ENCODE measurements at places on chromosomes 12 and 14.

DNA sequence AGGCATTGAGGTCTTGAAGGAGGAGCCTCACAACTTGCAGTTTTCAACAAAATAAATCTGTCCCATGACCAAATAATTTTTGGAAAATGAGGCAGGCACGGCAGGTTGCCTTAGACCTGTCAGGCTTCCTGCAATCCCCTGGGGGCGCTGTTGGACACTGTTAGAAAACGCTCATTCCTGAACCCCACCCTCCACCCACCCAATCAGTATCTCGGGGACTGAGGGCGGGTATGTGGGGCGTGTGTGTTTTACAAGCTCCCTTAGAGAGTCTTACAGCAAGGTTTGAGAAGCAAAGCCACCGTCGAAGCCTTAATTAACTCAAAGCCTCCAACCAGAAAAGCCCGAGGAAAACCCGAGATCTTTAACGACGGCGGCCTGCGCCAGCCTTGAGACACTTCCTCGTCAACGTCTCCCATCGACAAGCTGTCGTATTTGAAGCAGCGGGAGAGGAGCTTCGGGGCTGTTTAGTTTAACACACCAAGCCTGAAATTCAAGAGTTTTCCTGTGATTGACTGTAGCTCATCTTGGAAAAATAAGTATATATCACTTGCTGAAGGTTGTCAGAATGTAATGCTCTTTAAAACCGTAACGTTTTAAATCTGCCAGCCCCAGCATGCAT lies 123.0 kb downstream of the GLT1D1 start:
- no peak for DNase-seq

DNA sequence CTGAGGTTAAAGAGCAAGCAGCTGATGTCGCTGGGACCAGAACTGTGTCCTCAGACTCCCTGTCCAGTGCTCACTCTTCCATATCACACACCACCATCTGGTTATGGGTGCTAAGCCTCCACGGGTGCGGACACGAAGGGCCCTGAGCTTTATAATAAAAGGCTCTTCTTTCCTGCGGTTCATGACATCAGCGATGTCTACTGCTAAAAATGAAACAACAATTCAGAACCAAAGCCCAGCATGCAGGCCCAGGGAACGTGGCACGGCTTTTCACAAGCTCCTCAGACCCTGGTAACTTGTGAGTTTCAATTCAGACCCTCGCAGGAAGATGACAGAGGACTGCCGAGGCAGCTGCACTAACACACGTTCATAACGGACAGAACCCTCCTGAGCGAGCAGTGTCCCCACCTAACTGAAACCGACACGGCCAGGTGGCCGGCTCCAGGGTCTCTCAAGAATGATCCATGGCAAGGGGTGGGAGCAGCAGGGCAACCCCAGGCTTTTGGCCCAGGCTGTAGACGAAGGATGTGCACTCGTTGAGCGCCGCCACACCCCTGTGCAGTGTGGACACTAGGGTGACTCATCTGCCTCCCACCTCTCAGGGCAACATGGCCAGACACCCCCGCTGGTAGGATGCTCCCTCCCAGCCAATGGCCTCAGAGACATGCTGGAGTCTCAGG lies 180.3 kb downstream of the CALM1 start:
- no peak for DNase-seq

DNA sequence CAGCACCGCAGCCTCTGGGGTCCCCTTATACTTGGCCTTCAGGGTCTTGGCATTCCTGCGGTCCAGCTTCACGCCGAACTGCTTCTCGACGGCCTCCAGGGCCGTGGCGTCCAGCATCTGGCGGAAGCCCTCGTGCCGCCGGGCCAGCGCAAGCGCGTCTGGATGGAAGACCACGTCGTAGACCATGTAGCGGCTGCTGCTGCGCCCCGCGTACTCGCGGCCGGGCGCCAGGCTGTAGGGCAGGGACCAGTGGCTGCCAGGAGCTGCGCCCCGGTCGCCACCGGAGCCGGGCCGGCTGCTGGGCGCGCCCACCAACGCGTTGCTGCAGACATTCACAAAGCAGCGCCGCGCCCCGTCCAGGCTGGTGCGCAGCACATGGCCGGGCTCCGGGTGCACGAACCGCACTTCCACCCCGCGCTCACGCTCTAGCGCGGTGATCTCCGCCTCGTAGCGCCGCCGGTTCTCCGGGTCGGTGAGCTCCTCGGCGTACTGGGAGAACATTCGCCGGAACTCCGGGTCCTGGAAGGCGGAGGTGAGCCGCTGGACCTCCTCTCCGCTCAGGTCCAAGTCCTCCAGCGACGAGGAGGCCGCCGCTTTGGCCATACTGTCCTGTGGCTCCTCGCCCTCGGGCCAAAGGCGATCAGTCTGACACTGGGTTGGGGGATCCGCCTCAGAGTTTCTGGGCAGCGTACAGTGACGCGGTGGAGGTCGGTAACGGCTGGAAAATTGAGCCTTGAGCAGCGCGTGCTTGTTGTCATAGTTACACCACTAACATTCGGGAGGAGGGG lies at the start of gene DNAAF2:
Gene DNAAF2 (minus strand): TSS at position 698 of the 788 bp plus-strand sequence. CDS start 95 bp downstream, at position 603.
- peak; percentile 36 for DNase-seq

GRCh38 chr12:81968421-81968820 lies 209.3 kb upstream of the PPFIA2 start:
- DNase-seq: peak; percentile 55

GRCh38 chr14:87894920-87895319 lies 98.1 kb downstream of the GALC start:
- no peak for DNase-seq

- DNase-seq: no peak
Observed at GRCh38 chr14:89681086-89682018, 264.3 kb upstream of the FOXN3 start.

- DNase-seq: no peak
Observed at GRCh38 chr12:122875590-122876220, 20.2 kb downstream of the VPS37B start.

DNA sequence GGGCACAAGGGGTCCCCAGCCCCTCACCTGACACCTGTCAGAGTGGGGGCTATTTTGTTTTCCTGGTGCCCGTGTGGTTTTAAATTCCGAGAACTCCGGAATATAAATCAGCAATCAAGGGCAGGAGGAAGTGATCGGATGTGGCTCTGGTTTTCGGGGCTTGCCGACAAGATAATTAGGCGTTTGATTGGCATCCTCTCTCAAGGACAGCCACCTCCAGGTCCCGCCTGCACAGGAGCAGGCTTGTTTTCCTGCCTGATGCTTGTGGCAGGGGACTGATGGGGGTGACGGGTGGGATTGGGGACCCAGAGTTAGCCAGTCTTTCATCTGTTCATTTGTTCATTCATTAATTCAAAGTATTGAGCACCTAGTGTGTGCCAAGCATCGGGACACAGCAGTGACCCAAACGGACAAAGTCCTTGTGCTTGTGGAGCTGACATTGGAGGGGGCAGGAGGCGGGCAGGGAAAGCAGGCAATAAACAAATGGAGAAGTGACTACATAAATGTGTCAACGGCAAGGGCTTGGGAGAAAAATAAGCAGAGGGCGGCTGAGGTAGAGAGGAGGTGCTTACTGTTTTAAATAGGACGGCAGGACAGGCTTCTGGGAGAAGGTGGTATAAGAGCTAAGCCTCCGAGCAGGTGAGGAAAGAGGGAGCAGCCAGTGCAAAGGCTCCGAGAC lies 166.5 kb downstream of the PHETA1 start:
- DNase-seq: no peak

DNA sequence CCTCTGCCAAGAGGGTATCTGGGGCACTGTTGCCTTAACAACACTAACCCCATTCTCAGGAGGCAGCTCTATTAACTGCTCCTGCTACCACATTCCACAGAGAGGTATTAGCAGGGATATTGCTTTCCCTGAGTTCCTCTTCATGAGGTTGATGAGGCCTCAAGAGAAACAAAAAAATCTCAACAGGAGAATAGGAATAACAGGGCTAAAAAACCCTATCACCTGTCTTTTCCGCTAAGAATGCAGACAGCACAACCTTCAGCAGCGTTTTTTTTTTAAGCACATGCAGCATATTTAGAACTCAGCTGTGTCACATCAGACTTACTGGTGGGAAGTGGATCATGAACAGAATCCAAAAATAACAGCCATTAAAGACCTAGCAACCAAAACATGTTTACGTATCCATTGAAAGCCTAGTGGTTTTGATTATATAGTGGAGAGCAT lies 29.2 kb downstream of the ATF7 start:
- DNase-seq: peak; percentile 74

DNA sequence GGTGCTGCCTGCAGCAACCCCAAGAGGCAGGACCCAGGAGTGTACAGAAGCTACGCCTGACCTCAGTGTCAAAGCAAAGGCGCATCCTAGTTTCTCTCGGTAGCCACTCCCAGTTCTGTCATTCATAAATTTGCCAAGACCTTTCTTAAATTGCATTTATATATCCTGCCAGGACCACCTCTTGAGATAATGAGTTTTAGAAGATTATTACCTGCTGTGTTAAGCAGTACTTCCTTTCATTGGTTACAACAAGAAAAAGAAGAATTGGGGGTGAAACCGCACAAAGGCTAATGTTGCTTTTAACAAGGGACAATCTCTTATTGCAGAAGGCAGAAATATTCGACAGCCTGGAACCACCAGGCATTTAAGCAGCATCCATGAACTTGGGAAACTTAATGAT lies 57.8 kb downstream of the CIT start:
- no peak for DNase-seq

GRCh38 chr12:27865421-27865820 lies 85.4 kb upstream of the MANSC4 start:
- DNase-seq: no peak

- no peak for DNase-seq
Observed at GRCh38 chr12:34605955-34606748, 583.9 kb downstream of the ALG10 start.

GRCh38 chr14:21894003-21894897 lies 220.6 kb upstream of the OR4E1 start:
- DNase-seq: no peak

DNA sequence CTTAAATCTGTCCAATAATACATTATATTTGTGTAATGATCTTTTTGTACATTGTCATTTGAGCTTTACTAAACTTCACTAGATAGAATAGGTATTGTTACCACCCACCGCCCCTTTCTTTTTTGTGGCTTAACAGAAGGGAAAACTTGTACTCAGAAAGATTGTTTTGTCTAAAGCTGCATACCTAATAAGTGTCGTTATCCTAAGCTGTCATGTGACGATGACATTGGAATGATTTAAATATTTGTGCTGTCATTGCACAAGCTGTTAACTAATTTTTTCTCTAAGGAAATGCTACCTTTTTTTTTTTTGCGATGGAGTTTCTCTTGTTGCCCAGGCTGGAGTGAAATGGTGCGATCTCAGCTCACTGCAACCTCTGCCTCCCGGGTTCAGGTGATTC lies 3.6 kb downstream of the DIP2B start:
- no peak for DNase-seq

- DNase-seq: no peak
Observed at GRCh38 chr14:50533241-50533705, 904 bp upstream of the MAP4K5 start.

DNA sequence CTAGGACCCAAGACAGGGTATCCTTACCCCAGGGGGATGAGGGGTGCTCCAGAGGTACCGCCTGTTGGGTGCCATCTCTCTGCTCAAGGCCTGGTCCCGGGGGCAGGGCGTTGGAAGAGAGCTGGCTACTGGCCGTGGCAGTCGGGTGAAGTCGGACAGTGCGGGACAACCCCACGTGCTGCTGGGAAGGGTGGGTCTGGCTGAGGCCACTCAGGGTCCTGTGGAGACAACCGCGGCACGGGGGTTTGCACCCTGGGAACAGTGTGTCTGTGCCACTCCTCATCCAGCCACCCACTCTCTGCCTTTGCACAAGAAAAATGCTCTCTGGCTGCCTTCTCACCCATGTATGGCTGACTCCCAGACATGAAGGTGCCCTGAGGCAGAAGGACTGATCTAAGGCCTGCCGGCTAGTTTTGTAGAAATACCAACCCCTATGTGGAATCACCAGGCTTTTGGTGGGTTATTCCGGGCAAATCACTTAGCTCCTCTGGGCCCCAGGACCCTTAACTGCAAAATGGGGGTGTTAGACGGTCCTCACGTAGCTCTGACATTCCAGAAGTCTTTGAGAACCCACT lies 56.5 kb downstream of the LTBP2 start:
- no peak for DNase-seq

GRCh38 chr14:86640288-86640687 lies 1110.3 kb downstream of the FLRT2 start:
- no peak for DNase-seq

DNA sequence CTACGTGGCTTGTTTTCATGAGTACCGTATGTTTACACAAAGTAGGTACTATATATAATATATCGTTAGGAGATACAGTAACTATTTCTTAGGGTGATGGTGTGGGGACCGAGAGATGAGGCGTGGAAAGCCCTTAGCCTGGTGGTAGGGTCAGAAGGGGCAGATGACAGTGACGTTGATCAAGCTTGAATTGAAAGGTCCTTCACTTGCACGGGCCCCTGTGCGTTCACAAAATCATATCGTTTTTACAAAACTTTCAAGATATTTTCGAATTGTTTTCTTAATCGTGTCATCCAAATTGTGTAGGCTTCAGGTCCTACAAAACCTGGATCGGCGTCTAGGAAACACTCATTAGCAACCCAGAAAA lies 881 bp upstream of the SOS2 start:
- DNase-seq: no peak

DNA sequence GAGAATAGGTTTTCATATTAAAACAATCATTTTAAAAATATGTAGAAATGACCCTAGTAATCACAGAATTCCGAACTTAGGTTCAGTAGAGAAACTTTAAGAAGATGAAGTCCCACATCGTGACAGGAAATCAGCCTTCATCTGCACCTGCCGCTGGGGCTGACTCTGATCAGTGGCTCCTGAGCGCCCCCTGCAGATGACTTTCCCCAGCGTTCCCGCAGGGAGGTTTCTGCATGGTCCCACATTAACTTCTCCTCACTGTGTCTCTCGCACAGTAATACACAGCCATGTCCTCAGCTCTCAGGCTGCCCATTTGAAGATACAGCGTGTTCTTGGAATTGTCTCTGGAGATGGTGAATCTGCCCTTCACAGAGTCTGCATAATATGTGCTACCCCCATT lies 1131.1 kb downstream of the TMEM121 start:
- peak; percentile 27 for DNase-seq

DNA sequence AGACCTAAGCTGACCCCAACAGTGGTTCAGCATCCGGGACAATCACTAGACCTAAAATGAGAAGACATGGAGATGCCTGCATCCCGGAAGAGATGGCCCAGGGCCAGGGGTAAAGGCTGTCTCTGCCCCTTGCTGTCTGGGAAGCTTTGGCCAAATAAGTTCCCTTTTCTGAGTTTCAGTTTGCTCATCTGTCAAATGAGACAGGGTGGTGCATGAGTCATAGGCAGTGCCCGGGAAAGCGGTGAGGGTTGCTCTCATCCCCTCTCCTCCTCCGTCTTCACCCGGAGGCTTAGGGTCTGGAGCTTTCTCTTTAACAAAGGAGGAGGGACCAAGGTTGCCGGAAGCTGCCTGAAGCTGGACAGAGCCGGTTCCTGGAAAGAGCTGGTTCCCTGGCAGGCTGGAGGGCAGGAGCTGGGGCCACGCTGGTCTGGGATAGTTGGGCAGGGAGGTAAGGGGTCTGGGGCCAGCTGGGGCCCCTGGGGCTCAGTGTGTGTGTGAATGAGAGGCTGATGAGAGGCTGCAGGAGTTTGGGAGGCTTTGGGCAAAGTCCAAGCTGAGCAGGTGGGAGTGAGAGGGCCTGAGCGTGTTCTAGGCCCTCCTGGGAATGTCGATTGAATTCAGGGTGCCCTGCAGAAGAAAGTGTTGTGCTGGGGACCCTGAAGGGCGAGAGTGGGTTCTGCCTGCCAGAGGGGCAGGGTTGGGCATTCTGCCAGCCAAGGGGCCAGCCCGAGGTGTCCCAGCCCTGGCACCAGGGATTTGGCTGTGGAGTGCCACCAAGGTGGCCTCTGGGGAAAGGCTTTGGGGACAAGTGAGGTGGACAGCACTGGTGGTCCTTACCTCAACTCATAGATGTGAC lies at the start of gene SDSL:
Gene SDSL (plus strand): TSS at position 351 of the 856 bp plus-strand sequence. CDS start 5,603 bp downstream, outside the sequence.
- DNase-seq: peak; percentile 56

GRCh38 chr12:5789469-5789968 lies 155.5 kb downstream of the ANO2 start:
- DNase-seq: no peak

All from NCI-H774 (cell line).